Calu3 (cell line): ENCODE measurements at places on chromosomes 5 and 9.
A peak's percentile ranks its signal among the peaks of the same experiment; 100 is the strongest.

DNA sequence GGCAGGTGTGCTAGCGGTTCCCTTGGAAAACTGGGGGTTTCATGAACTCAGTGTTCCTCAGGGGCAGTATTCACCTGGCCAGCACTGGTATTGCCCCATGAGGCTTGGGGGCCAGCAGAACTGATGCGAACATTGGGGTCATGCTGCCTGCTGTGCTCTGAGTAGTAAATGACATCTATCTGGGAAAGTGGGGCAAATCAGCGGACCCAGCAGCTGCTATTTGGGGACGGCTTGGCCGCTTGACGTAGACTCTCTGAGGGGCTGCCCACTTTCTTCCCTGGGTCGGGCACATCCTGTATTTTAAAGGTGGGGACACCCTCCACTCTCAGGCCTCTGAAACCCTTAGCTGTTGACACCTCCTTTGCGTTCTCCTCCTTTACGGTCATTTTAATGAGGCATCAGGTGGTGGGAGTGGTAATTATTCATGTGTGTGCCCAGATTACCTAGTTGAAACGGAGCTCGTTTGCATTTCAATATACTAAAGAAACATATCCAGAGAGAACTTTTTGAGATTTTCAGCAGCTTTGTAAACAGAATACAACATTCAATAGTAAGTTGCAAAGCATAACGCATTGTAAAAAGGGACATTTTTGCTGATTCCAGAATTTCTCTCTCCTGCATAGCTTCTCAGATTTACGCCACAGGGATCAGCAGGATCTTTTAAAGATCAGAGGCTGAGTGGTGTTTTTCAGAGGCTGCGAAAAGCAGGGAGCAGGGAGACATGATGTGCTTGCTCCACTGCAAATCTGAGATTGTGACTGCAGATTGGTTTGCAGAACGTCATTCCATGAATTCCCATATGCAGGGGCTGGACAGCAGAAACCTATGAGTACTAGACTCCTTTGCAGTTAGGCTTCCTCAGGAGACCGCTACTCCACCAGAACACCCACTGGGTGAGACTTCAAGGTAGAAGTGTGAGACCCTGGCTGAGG lies 56.8 kb upstream of the ZFR start:
- no peak for DNase-seq

DNA sequence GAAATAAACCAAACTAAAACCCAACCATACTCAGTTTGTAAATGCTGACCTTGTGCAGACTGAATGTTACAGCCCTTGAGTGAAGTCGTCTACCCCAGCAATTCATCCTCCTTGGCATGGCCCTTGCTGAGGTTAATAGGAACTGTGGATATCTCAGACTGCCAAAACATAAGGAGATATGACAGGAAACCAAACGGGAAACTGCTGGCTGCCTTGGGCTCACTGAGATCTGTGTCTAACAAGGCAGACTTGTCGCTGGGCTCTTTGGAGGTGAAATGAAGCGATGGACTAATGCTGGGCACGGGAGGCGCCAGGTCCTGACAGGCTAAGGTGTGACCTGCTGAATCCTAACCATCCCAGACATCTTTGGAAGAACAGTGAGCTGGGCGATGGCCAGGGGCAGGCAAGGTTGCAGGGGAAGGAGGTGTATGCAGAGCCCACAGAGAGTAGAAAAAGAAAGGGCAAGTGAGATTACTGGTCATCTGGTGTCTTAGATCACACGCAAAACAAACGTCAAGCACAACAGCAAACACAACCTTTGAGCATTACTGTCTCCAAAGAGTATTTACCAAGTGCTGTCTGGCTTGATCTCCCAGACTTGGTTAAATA lies 44.6 kb upstream of the ALDH1A1 start:
- no peak for DNase-seq

DNA sequence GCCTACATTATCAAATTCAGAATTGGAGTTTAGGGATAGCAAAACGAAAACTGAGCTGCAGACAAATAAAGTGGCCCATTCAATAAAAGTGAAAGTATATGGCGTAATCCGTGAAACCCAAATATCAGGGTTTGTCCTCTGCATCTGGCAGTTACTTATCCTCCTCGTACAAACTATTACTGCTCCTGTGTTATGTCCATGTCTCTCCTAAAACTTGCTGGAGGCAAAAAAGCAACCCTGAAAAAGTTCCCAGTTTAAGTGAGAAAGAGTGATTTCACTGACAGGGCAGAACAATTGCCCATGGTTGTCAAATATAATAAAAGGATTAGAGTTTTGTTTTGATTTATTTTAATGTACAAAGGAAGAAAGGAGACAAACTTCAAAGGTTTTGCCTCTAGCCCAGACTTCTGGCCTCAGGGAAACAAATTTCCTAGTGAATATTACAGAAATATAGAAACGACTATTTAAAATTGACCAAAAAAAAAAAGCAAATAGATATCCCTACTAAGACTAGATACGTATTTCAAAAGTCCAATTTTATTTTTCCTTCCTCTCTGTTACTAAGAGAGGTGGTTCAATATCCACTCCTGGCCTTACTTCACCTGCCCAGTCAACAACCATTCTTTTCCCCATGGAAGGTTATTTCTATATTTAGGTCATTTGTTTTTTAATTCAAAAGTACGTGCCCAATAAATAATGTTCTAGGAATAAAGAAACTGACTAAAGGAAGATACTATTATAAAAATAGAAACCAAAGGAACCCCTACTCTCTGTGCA lies 50.0 kb downstream of the NFIB start:
- DNase-seq: no peak

DNA sequence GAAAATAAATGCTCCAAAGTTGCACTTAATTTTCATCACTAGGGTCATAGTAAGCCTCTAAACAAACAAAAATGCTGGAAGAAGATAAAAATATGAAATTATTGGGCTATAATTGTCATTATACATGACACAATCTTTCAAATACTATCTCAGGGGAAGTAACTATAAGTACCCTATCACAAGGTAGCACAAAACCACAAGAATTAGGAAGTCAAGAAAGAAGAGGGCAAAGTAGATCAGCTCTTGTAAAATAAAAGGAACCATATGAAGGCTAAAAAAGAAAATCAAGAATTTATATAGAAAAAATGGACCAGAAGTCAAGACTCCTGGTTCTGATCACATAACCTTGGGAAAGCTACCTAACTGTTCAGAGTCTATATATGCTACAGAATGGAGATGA lies 48.1 kb downstream of the DIAPH1 start:
- DNase-seq: no peak

GRCh38 chr5:157735991-157736390 lies 4.8 kb downstream of the THG1L start:
- no peak for DNase-seq

GRCh38 chr9:111917201-111917600 lies 20.6 kb downstream of the UGCG start:
- DNase-seq: no peak

DNA sequence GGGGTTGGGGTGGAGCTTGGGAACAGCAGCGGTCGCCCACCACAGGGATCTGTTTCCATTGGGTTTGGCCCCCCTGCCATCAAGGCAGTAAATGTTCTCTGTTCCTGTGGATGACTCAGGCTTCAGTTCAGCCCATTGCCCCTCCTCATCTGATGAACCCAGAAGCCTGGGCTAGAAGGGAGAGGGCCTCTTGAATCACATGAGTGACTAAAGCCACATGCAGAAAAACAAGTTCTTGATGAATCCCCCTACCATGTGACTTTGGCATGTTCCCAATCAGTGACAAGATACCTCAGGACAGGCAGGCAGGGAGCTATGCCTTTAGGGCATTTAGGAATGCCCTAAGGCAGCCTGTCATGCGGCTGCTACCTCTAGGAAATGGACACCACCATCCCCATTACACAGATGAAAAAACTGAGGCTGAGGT lies 2.5 kb downstream of the SH3PXD2B start:
- no peak for DNase-seq

GRCh38 chr9:15069106-15069505 lies 158.9 kb upstream of the FREM1 start:
- DNase-seq: no peak

GRCh38 chr9:108489567-108489966 lies 366.2 kb downstream of the ACTL7B start:
- DNase-seq: no peak

DNA sequence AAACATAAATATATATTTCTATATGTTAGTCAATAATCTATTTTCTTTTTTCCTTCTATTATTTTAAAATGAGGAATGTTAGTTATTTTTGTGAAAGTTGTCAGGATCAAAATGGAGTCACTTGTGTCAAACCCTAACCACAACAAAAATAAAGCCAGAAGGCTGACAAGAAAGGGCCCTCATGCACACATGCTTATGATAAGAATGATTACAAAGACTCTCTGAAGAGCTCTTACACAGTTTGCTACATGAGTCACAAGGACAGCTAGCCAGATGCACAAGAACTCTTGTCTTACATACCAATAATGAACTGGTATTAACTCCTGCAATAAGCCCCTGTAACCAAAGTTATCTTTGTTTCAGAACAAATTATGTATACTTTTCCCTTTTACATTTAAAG lies 64.7 kb downstream of the GGTA1 start:
- DNase-seq: no peak

DNA sequence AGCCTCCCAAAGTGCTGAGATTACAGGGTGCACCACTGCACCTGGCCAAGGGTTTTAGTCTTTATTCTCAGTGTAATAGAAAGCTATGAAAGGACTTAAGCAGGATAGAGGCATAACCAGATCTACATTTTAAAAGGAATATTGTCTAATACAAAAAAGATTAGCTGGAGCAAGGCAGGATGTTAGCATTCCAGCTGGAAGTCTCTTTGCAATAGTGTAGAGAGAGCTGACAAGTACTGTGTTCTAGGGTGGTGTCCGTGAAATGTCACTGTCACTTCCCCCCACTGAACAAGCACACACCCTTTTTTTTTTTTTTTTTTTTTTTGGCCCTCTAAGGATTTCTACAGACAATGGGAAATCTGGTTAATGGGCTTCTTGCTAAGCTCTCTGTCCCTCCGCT lies 24.2 kb upstream of the DEPDC1B start:
- no peak for DNase-seq

GRCh38 chr5:169710675-169711074 lies 73.6 kb downstream of the DOCK2 start:
- DNase-seq: no peak

DNA sequence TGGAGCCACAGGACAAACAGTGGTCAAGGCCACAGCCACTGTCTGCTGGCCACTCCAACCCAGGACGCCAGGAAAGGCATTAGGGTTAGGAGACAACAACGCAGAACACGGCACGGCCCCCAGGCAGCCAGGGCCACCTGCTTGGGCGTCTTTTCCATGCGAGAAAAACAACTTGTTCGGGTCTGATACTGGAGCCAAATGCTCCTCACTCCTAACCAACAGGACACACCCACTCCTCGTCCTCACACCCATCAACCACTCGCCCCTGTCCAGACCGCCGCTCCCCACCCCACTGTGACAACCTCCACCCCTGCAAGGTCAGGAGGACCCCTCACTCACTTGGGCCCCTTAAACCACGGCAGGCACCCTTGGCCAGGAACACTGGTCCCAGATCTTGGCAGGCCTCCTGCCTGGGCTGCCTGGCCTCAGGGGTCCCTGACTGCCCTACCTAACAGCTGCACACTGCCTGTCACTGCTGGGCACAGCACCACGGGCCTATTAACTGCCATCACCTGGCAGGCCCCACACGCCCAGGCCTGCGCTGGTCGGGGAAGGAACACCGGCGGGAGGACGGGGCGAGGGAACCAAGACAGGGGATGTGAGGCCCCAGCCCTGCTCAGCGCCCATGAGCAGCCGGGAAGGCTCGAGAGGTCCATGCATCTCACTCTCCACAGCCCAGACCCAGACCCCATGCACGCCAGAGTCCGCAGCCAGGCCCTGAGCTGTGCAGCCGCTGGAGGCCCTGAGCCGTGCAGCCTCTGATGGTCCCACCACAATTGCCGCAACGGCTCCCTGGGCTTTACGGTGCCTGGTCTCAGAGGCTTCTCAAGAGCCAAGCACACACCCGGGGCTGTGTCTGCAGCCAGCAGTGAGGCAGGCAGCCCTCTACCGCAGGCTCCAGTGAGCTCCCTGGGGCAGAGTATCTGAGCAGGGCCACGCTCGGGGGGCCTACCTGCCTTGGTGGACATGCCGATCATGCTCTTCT lies 13.8 kb downstream of the CLPTM1L start:
- no peak for DNase-seq

DNA sequence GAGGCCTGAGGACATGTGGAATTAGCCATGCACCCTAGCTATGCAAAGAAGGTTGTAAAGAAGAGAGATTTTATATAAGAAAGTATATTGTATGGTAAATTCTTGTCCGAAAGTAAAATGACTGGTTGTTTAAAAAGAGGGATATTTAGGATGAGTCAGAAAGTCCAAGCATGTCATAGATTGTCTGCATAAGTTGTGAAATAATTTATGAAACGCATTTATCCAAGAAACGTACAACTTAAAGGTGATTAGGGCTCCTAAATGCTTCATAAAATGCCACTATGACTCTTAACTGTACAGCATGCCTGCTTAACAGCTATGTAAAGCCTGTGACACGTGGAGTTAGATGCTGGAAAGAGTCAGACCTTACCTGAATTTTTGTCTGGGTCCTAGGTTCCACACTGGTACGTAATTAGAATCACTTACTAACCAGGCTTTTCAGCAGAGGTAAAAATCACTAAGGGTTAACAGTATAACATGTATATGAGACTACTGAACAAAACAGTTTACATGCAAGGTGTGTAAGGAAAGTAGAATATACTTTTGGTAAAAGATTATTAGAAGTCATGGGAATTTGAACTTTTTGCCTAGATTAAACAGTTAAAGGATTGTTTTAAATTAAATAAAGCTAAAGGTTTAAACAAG lies 37.0 kb upstream of the ARL15 start:
- no peak for DNase-seq

- no peak for DNase-seq
Observed at GRCh38 chr5:143428155-143428554, 24.7 kb upstream of the NR3C1 start.

DNA sequence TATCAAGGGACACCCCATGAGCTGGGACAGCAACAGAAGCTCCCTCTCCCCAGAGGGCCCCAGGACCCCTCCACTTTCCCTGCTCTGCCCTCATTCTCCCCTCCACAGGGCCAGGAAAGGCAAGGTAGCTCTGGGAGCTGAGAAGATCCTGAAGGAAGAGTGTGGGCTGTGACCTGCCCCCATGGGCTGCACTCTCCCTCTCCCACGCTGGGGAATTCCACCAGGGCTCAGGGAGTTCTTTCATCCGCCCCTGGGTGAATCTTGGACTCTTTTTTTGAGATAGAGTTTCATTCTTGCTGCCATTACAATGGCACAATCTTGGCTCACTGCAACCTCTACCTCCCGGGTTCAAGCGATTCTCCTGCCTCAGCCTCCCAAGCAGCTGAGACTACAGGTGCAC lies 73.8 kb downstream of the C9orf50 start:
- no peak for DNase-seq

- DNase-seq: peak; percentile 59
Observed at GRCh38 chr5:181190711-181191525, 14.1 kb downstream of the TRIM7 start.

- no peak for DNase-seq
Observed at GRCh38 chr9:93346231-93347112, 105.0 kb upstream of the FAM120A start.
